ENCODE measurements at places on chromosomes 6 and 20. TPM values are rescaled to one million over a fixed set of nuclear protein-coding genes. Genes with fewer than 3 reads are reported as not detected.

DNA sequence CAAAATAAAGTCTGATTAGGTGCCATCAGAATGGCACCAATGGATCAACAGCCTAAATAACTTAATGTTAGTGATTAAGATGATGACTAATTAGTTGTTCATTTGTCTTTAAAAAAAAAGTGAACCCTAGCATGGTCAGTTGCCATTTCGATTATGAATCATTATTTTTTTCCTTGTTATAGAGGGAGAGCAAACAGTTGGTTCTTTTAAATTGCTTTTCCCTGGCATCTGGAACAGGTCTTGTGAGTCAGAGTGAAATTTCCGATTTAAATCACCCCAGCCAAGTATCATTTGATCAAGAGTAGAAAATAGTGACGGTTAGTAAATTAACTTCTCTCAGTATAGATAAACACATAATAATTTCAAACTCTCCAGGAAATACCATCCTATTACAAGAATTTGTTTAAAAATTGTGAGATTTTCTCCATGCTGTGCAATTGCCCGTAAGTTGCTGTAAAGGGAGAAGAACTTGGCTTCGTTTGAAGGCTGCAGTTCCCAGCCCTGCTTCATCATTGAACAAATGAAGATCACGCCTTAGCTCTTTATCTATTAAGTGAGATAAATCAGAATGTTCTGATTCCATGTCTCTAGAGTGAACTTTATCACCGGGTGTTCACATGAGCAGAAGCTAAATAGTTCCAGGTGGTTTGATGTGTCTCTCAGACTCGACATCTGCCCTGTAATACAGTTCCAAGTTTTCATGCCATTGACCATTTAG, 741.3 kb downstream of the DOK5 start:
- no peak for DNase-seq

DNA sequence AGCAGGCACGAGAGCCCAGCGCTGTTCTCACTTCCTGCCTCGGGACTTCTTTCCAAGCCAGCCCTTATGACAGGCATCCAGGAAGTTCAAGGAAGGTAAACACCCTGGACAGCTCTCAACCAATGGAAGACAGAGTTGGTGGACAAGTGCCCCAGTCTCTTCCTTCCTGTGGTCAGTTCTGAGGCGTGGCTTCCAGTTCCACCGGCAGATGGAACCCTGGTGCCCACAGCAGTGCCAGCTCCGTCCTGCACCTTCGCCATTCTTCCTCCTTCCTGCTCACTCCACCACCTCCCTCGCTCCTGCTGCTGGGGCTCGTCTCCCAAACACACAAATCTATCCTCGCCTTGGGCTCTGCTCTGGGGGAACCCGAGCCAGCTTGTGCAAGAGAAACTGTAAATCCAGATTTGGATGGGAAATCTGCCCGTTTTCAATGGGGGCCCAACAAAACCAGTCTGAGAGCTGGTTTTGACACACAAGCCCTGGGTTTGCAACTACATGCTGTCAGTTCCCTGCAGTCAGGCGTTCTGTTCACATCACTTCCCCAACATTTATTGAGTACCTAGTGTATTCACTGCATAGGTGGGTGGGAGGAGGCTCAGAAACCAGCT, 162.7 kb downstream of the GRM4 start:
- DNase-seq, result no peak

- no peak for DNase-seq
Observed at GRCh38 chr6:145886228-145886956, 71.8 kb upstream of the FBXO30 start.

- DNase-seq, result no peak
Observed at GRCh38 chr20:35018590-35019371, 63.1 kb downstream of the MYH7B start.

GRCh38 chr6:28280595-28281287, 631 bp upstream of the PGBD1 start:
- no peak for DNase-seq

- no peak for DNase-seq
Observed at GRCh38 chr6:23213193-23213592, 643.8 kb downstream of the HDGFL1 start.

GRCh38 chr20:57781901-57782300, 72.1 kb upstream of the PMEPA1 start:
- DNase-seq, result no peak

- no peak for DNase-seq
Observed at GRCh38 chr6:21118216-21118780, 475.3 kb upstream of the SOX4 start.

Gene BPIFA1
- not detected for total RNA-seq

GRCh38 chr20:37501940-37502339, 19.1 kb upstream of the NNAT start:
- no peak for DNase-seq

DNA sequence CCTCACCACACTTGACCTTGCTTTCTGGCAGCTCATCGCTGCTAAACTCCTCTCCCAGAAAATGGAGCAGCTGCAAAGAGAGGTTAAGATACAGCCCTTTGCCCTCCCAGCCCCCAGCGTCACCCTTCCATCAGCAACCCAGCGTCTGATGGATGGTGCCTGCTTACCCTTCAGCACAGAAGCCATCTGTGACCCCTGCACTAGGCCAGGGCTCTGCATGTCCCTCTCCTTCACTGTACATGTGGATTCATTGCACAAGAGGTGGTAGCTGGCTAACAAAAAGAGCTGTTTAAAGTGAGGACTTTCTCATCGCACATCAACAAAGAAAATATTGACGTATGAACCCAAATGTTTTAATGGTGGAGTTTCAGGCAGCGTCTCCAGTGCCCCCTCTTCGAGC, 12.3 kb downstream of the LBP start:
- DNase-seq, result no peak

DNA sequence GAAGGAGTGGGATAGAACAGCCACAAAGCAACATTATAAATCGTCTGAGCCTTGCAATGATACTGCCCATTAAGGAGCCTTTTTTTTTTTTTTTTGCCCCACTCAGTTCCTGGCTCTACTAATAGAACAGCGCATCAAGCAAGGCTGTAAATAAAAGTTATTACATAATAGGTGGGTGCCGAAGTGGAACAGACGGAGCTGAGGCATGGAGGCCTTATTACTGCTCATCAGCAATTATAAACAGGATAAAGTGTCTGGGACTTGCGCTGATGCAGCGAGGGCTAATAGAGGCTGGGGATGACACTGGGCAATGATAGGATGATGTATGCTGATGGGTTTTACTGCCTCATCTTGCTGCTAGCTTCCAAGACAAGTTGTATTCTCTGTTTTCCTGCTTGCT, 272.1 kb downstream of the ZFAND3 start:
- DNase-seq, result no peak

DNA sequence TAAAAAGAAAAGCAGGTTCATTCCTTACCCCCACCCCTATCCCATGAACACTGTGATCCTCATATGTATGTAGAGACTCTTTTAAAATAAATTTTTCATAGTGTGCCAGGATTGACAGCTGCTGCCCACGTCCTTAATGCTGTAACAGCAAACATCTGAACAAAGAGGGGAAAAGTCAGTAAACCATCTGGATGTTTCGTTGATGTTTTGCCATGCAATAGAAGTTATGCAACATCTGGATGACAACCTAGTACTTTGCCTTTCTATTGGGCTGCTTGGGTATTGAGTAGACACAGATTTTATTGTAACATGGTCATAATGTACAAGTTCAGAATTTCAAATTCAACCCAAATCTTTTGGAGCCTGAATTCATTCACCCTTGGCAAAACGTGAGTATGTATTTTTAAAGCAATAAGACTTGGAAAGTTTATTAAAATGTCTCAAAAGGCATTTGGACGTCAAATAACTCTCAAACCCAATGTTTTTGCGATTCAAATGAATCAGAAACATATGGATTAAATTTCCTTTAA, 500.3 kb downstream of the DHX35 start:
- no peak for DNase-seq

Gene EHMT2
- 38.2 TPM for total RNA-seq

Gene TREM1
- 1.1 TPM for total RNA-seq

DNA sequence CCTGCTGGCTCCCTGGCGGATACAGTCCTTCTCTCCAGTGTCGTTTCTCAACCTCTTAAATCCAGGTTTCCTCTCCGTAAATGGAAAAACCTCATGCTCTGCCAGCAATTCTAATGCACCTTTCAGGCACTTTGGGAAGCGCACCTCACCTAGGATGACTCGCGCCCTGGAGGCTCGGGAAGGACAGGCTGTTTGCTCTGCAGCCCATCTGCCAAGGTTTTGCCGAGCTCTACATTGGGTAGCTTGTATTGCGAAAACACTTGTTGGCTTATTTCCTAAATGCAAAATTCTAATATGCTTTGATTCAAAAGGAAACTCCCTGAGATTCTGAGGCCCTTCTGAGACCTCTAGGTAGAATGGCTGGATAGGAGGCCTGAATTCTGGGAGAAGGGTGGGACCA, 102.6 kb upstream of the MLN start:
- no peak for DNase-seq

DNA sequence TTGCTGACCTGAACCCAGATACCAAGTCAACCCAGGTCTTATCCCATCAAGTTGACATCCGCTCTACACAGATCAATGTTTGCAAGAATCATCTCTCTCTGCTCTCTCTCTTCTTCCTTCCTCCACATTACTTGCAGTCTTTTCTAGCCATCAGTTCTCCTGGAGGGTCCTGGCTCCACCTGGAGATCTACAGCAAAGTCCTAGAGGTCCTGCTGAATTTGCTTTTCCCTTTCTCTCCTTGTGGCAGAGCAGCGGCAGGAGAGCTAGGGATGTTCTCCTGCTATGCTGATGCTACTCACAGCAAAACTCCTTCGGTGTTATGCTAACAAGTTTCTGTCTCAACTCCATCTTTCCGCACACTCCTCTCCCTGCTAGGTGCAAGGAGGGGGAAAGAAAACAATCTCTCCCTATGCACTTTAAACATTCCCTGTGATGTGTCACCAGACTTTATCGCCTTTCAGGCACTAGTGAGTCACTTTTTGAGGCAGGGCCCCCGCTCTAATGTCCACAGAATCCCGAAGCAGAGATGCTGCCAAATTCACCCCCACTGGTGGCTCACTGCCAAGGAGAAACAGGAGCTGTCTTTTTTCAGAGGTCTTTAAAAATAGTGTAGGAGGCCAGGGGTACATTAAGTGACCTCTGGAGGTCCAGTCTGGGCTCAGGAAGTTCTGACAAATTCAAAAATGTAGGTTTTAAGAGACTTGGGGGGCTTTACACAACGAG, 62.6 kb downstream of the FAM50B start:
- no peak for DNase-seq

DNA sequence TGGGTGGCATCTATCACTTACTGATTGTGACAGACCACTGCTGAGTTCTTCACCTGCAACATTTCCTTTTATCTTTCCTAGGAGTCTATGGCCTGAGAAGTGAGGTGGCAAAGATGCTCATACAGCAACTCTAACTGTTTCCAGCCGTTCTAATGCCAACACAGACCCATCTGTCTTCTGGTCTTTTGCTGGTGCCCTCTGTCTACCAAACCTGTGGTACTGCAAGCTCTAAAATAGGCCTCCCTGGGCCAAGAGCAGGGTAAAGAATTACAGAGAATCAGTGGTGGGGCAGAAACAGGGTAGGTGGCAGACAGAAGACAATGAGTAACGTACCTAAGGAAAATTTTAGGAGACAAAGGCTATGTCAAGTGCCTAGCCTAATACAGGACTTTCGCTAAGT, 611.0 kb upstream of the FLRT3 start:
- no peak for DNase-seq

- no peak for DNase-seq
Observed at GRCh38 chr20:48841196-48841874, 13.5 kb upstream of the PREX1 start.

DNA sequence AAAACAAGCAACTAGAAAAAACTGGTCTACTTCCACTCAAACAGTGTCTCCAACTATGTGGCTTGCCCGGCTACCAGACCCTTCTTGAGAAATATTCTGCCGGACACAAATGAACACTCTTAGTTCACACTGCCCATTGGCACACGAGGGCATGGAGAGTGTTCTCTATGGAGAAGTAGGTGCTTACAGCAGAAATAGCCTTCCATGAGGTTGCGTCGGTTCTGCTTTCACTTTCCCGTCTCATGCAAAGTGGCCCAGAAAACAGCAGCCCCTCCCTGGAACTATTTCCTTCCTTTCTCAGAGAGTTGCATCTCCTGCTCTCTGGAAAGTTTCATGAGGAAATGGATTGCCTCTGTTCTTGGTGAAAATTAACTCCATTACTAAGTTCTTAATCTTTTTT, 9.5 kb upstream of the HLA-DOA start:
- DNase-seq, result no peak

DNA sequence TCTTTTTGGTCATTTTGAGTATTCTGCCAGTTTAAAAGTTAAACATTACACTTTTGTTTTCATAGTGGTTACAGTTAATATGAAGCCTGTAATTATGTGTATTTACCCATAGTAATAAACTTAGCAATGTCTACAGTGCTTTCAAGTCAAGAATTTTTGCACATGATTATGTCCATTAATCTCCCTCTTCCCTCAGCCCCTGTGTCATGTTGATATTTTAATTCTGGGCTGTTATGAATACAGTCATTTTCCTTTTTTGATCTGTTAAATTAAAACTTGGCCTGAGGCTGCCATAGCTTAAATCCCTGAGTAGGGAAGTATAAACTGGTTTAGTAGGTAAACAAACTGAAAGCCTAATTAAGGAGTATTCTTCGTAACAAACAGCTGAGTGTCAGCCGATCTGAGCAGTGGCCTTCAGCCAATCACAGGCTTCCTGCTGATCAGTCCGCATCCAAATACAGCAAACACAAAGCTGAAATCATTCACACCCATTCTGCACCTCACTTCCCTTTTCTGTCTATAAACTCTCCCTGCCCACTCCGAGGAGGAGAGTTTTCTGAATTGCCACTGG, 9.5 kb upstream of the SFT2D1 start:
- DNase-seq, result no peak

Gene BEND3
- total RNA-seq, result 2.1 TPM

DNA sequence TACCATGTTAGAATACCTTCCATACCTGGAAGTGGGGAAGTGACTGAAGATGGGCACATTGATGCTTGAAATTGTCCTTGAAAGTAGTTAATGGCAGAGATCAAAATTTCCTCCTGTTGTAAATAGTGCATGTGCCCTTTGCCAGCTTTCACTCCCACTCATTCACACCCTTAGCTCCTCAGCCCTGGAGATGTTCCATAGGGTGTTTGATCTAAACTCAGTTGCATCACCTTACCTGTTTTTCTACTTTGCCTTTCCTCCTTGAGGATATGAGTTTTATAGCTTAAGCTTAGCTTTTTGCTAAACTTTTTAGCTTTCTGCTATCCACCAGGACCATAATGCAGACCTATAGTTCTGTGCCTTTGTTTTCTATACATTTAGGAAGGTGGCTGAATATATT, 69.0 kb downstream of the CEP57L1 start:
- no peak for DNase-seq
